Epithelial cell of esophagus (primary cell): ENCODE measurements at places on chromosomes 16 and 17.

DNA sequence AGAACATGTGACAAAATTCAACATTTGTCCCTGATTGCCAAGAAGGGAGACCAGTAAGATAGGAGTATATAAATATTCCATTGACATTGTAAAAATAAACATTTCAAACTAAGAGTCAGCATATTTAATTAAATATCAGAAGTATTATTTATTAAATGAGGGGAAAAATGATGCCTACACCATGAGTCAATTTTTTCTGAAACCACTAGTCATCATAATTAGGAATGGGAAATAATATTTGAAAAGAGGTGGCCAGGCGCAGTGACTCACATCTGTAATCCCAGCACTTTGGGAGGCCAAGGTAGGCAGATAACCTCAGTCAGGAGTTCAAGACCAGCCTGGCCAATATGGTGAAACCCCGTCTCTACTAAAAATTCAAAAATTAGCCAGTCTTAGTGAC is 2.1 kb downstream of the CMTM1 start:
- peak; percentile 17 for DNase-seq

- no peak for DNase-seq
Measured at GRCh38 chr16:31077024-31077423, 2.8 kb downstream of the ZNF646 start.

DNA sequence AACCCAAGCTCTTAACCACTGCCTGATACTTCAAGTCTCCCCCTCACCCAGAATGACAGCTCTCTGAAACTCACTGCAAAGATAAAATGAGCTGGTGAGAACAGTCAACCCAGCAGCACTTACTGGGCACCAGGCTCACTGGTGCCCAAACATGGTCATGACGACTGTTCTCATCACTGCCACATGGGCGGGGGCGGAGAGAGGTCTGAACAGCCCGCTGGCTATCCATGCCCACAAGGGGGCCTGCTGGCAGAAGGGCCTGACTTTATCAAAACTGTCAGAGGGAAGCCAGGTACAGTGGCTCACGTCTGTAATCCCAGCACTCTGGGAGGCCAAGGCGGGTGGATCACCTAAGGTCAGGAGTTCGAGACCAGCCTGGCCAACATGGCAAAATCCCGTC is 4.0 kb downstream of the MYBBP1A start:
- DNase-seq, result no peak

DNA sequence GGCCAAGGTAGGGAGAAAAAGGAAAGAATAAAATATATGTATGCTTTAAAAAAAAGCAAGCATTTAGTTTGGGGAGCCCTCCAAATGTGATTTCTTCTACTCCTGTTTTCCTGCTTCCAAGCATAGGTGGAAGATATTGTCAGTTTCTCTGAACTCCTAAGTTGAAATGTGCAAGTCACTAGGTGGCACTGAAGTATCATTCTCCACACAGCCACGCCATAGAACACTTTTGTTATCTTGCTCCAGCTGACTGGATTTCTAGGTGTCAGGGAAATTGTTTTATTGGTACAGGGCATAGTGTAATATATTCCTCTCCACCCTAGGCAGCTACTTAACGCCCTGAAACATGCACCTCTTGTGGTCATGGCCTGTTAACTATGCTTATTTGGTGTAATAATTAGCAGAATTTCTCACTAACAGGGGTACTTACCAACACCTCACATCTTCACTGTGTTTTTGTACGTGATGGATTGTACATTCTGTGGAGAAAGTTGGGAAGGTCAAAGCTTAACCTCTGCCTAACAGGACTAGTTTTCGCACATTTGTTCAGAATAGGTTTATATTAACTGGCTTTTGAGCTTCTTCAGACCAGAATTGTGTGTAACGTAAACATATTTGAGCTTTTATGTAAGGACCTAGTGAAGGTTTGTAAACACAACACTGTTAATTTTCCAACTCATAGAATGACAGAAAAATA is 69.3 kb downstream of the FTO start:
- DNase-seq, result peak; percentile 85

GRCh38 chr17:46773221-46773605 is 45.3 kb downstream of the WNT3 start:
- no peak for DNase-seq

DNA sequence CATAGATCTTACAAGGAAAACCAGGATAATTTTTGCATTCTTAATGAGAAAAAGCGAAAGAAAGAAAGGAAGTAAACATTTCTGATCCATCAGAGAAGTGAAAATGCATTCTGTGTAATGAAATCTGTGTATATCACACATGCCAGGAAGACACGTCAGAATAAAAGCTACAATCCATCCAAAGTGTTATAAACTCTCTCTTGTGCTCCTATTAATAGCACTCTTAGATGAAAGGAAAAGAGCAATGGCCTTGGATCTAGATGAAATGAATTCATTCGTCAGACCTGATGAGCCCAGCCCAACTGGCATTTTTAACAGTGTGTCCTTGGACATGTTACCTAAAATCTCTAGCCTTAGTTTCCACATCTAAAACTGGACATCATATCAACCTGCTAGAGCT is 885.5 kb downstream of the CDH11 start:
- DNase-seq, result no peak

GRCh38 chr17:13785981-13786598 is 184.4 kb upstream of the HS3ST3A1 start:
- DNase-seq, result no peak

DNA sequence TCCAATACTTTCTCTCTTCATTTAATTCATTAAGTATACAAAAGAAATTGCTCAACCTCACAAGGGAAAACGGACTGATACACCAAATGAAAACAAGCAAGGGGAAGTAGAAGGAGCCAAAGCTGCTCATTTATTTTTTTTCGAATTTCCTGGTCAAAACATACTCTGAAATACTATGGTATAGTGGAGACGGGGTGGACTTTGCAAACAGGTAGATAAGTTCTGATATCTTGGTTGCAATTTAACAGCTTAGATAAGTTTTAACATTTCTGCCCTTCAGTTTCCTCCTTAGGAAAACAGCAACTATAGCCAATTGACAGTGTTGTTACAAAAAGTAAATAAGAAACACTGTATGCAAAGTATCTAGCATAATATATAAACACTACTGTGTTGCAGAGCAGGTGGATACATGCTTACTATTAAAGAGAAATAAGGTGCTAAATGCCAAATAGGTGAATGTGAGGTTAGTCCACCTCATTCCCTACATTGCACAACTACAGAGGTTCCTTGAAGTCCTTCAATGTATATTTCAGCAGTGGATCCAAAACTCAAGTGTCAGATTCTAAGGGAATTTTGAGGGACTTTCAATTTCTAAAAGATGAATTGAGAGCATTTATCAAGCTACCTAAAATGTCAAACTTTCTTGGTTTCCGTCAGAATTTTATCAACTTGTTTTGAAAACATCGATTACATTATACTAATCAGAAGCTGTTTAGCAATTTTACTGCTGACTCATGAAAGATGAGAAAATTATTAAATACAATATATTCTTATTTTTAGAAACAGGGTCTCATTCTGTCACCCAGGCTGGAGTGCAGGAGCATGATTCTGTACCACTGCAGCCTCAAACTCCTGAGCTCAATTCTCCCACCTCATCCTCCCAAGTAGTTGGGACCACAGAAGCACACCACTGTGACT is 11.0 kb downstream of the CCDC47 start:
- DNase-seq, result peak; percentile 37

GRCh38 chr17:45229681-45230409 is 8.2 kb downstream of the FMNL1 start:
- no peak for DNase-seq

DNA sequence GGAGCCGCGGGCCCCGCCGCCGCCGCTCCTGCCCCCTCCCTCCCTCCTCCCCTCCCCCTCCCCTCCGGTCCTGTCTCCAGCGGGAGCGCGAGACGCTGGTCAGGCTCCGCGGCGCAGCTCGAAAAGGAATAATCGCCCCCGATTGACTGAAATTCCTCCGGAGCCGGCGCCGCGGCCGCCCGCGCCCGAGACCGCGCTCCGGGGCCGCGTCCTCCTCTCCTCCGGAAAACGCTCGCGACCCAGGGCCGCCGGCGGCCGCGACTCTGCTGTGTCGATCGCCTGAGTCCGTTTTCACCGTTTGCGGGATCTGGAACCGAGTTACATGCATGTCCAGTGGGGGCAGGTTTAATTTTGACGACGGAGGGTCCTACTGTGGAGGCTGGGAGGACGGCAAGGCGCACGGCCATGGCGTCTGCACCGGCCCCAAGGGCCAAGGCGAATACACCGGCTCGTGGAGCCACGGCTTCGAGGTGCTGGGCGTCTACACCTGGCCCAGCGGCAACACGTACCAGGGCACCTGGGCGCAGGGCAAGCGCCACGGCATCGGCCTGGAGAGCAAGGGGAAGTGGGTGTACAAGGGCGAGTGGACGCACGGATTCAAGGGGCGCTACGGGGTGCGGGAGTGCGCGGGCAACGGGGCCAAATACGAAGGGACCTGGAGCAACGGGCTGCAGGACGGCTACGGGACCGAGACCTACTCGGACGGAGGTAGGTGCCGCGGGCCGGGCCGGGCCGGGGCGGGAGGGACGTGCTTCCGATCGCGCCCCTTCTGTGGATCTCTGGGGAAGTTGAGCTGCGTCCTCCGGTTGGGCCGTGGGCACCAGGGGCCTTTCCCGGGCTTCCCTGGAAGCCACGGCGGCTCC is 744 bp downstream of the JPH3 start:
- no peak for DNase-seq

GRCh38 chr17:9240659-9241370 is 219.5 kb downstream of the NTN1 start:
- no peak for DNase-seq

- DNase-seq, result no peak
Measured at GRCh38 chr17:62906881-62907280, 59.2 kb upstream of the TANC2 start.

DNA sequence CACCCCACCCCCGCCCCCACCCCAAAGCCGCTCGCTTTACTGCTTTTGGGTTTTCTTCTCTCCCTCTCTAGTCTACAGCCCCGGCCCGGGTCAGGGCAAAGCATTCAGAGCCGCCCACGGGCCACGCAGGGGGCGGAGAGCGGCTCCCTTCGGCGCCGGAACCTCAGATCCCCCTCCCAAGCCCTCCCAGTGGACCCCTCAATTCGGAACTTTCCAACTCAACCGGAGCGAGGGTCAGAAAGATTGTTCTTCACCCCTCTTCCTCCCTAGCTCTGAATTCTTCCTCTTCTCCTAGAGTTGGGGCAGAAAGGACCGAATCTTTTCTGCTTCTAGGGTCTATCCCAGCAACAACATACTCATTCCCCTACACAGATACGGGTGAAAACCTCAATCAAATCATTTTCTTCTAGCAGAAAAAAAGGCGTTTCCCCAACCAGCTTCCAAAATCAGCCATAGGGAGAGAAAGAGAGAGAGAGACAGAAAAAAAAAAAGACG is 1.0 kb downstream of the HOXB2 start:
- DNase-seq, result no peak

GRCh38 chr17:5330981-5331380 is 48.9 kb downstream of the RABEP1 start:
- no peak for DNase-seq
